Smooth muscle cell of trachea (primary cell): ENCODE measurements at places on chromosomes 3 and 15. TPM values are rescaled to one million over a fixed set of nuclear protein-coding genes. Genes with fewer than 3 reads are reported as not detected.

Gene LSM3
- total RNA-seq: 4.6 and 17.5 TPM in 2 replicates

Gene CCDC80
- 386 and 910 TPM in 2 replicates for total RNA-seq

Gene RBPMS2
- not detected in 2 replicates for total RNA-seq

Gene C3orf22
- not detected in 2 replicates for total RNA-seq

Gene GOLGA6A
- total RNA-seq: not detected in 2 replicates
